Right cardiac atrium (tissue), 5 donors: ENCODE measurements at places on chromosomes 3 and 15. TPM values are rescaled to one million over a fixed set of nuclear protein-coding genes. Genes with fewer than 3 reads are reported as not detected.

INSYN1 gene
- 65.6 TPM for total RNA-seq

CYP1A1 gene
- 1.1 TPM for total RNA-seq

GOLGA8J gene
- not detected for total RNA-seq

CD86 gene
- 5.4 TPM for total RNA-seq

CFAP20DC gene
- total RNA-seq, result 0.28 TPM

MST1R gene
- total RNA-seq, result 0.94 TPM

CEP152 gene
- total RNA-seq, result 2.8 TPM

TMEM212 gene
- total RNA-seq, result not detected

AHSG gene
- not detected for total RNA-seq

SLC22A14 gene
- total RNA-seq, result not detected

ASB14 gene
- total RNA-seq, result 1.3 TPM

SPATA12 gene
- total RNA-seq, result not detected

CLDN11 gene
- 12.1 TPM for total RNA-seq

HES1 gene
- total RNA-seq, result 32.2 TPM

GUCA1C gene
- total RNA-seq, result not detected

KBTBD8 gene
- total RNA-seq, result 5.7 TPM

LTF gene
- total RNA-seq, result 2.3 TPM

NOX5 gene
- not detected for total RNA-seq

FBN1 gene
- total RNA-seq, result 63.1 TPM

TPRG1 gene
- 5.0 TPM for total RNA-seq

ADGRG7 gene
- not detected for total RNA-seq

EFCAB12 gene
- total RNA-seq, result 0.34 TPM

TNNC1 gene
- 2,349 TPM for total RNA-seq

GOLGA8T gene
- not detected for total RNA-seq

TNFAIP8L3 gene
- total RNA-seq, result 7.3 TPM

AP4E1 gene
- 6.0 TPM for total RNA-seq

ARL6 gene
- total RNA-seq, result 5.7 TPM

KLHL25 gene
- total RNA-seq, result 4.8 TPM

DAG1 gene
- total RNA-seq, result 141 TPM
